ENCODE measurements at places on chromosomes 12 and 14. TPM values are rescaled to one million over a fixed set of nuclear protein-coding genes. Genes with fewer than 3 reads are reported as not detected.

Gene RTL1
- total RNA-seq, result not detected

Gene PLA2G1B
- not detected for total RNA-seq

Gene RBMS2
- total RNA-seq, result 15.3 TPM

Gene SLC7A8
- total RNA-seq, result 0.32 TPM

Gene LRP10
- 155 TPM for total RNA-seq

Gene INHBC
- total RNA-seq, result not detected

Gene AQP2
- not detected for total RNA-seq

Gene RAB3IP
- total RNA-seq, result 9.2 TPM

Gene RIMKLB
- total RNA-seq, result 9.1 TPM

Gene OR4Q3
- not detected for total RNA-seq
